ENCODE measurements at places on chromosomes 1 and 21.

DNA sequence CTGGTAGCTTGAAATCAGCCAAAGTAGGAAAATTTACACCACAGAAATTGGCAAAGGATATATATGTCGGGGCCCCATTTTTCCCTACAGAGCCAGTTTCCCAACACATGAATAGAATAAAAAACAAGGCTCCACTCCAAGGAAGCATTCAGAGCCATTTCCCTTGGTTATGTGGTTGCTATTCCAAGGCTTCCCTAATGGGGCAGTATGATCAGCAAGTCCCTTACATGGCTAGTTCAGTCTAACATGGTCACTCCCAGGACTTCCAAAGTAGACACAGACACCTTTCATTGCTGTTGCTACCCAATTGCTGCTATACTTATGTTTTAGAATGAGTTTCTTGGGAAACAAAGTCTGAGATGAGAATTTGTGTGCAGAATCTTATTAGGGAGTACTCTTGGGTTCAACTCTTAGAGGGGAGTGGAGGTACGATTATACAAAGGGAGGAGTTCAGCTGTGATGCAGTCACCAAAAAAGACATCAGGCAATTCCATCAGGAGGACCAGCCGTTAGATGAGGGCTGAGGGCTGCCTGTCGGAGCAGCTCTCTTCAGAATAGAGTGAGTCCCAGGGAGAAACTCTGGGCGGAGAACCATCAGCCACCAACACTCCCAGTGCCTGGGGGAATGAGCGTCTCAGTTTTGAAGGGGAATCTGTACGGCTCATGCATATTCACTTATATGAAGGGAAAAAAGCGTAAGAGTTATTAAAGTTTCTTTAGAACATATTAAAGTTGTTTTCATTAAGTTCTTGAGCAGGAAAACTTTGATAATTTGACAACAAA lies 92.9 kb downstream of the C21orf91 start:
- no peak overlapping the region for H3K27ac ChIP-seq
- H3K4me3 ChIP-seq, result no peak overlapping the region
- DNase-seq, result no peak
- no peaks in the 10 kb centered on the region for H3K4me1 ChIP-seq

DNA sequence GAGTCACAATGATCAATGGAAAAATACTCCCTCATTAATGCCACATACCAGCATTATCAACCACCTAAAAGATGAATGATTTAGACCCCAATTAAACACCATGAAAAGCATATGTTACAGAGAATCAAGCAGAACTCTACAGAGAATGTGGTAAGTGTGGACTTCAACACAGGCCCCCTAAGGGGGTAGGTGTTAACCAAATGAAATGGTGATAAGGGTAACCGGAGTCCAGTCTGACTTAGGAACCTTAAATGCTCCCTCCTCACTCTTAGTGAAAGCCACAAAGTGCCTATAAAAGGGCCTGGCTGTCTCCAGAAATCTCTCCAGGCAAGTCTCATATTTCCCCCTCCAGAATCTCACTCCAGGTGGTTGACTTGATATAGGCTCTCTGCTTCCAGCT lies 149.2 kb upstream of the FOXD3 start:
- H3K27ac ChIP-seq, result no peak overlapping the region
- H3K36me3 ChIP-seq, result no peaks in the 10 kb centered on the region
- H3K4me1 ChIP-seq, result no peaks in the 10 kb centered on the region
- H3K27me3 ChIP-seq, result no peaks in the 10 kb centered on the region

GRCh38 chr1:1206966-1207531 lies 657 bp upstream of the TNFRSF18 start:
- no peaks in the 10 kb centered on the region for H3K27me3 ChIP-seq
- DNase-seq, result peak; percentile 7
- peak overlapping the region; percentile 61 for H3K4me3 ChIP-seq
- peaks cover 1% of the 10 kb centered on the region for H3K36me3 ChIP-seq

DNA sequence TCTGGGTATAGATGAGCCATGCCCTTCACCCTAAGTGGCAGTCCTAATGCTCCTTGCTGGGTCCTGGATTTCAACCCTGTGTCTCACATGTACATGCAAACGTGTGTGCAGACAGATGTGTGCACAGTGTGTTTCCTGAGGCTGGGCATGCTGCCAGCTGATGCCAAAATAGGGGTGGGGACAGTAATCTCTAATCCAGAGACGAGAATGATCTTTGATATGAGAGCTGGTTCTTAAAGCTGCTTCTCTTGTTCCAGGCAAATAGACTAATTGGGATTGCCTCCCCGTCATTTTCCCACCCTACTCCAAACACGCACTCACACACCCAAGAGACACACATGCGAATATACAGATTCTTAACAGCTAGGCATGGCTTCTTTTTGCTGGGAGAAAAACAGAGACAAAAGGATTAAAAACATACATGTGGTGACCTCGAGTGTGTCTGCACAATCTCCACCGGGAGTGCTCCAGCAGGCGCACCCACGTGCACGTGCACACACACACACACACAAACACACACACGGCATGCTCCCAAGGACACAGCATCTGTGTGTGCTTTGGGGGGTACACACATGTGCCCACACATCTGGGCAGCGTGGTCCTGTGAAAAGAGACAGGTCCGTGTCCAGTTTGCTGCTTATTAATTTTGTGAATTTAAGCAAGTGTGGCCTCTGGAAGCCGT lies 102.1 kb upstream of the ZBTB40 start:
- peaks cover 3% of the 10 kb centered on the region for H3K4me1 ChIP-seq
- H3K36me3 ChIP-seq, result no peaks in the 10 kb centered on the region
- DNase-seq, result no peak
- H3K27ac ChIP-seq, result no peak overlapping the region

DNA sequence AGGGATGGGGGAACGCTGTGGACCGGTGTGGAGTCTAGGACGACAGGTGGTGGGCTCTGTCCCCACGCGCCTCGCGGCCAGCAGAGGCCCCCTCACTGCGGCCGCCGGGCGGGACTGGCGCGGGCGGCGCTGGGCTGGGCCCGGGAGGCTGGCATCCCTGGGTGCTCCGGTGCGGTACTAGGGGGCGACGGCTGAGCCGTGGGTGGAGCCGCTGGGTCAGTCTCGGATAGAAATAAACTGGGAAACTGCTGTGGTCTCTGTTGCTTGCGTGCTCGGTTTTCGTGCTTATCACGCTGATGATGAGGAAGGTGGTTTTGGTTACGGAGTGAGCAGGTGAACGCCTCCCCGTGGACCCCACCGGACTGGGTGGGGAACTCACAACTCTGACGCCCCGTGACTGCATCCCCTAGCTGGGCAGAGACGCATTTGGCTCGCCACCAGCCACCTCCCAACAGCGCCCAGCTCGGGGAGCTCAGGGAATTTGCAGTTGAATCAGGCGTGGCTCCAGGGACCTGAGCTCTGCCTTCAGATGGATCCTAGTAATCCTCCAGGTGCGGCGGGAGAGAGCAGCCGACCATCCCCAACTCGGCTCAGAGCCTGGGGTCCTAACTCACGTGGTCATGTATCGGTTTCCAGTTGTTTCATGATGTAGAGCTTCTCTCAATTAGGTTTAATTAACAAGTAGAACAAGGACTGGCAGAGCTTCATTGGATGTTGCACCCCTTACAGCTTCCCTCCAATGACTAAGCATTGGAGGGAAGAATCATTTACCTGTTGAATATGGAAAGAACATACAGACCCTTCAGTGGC lies 32.1 kb downstream of the HSD17B7 start:
- H3K4me3 ChIP-seq, result peak overlapping the region; percentile 26
- no peak overlapping the region for H3K27ac ChIP-seq
- DNase-seq, result peak; percentile 2
- H3K27me3 ChIP-seq, result peaks cover 27% of the 10 kb centered on the region
- no peaks in the 10 kb centered on the region for H3K36me3 ChIP-seq
- H3K4me1 ChIP-seq, result peaks cover 9% of the 10 kb centered on the region

- DNase-seq, result no peak
- H3K36me3 ChIP-seq, result no peaks in the 10 kb centered on the region
- peaks cover 8% of the 10 kb centered on the region for H3K27me3 ChIP-seq
- no peaks in the 10 kb centered on the region for H3K4me1 ChIP-seq
- no peak overlapping the region for H3K4me3 ChIP-seq
Measured at GRCh38 chr1:7172804-7173203, 387.6 kb downstream of the CAMTA1 start.

GRCh38 chr1:233022246-233022645 lies 71.8 kb downstream of the NTPCR start:
- peaks cover 5% of the 10 kb centered on the region for H3K4me1 ChIP-seq
- no peak overlapping the region for H3K4me3 ChIP-seq

DNA sequence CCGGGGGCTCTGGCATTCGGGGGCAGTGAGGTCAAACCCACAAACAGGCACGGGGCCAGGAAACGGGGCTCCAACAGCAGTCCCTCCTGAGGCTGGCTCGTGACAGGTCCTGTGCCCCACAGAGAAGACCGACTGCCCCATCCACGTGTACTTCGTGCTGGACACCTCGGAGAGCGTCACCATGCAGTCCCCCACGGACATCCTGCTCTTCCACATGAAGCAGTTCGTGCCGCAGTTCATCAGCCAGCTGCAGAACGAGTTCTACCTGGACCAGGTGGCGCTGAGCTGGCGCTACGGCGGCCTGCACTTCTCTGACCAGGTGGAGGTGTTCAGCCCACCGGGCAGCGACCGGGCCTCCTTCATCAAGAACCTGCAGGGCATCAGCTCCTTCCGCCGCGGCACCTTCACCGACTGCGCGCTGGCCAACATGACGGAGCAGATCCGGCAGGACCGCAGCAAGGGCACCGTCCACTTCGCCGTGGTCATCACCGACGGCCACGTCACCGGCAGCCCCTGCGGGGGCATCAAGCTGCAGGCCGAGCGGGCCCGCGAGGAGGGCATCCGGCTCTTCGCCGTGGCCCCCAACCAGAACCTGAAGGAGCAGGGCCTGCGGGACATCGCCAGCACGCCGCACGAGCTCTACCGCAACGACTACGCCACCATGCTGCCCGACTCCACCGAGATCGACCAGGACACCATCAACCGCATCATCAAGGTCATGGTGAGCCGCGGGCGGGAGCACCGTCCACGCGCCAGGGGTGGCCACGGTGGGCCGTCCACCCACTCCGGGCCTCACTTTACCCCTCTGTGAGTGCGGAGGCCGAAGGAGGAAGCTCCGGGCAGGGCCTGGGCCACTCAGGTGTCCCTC lies 14.2 kb downstream of the COL6A2 start:
- H3K27ac ChIP-seq, result no peak overlapping the region
- no peak for DNase-seq
- H3K4me1 ChIP-seq, result no peaks in the 10 kb centered on the region

- no peak for DNase-seq
- no peaks in the 10 kb centered on the region for H3K27me3 ChIP-seq
- H3K27ac ChIP-seq, result no peak overlapping the region
- H3K4me1 ChIP-seq, result peaks cover 3% of the 10 kb centered on the region
- H3K4me3 ChIP-seq, result no peak overlapping the region
- no peaks in the 10 kb centered on the region for H3K36me3 ChIP-seq
Measured at GRCh38 chr1:243471026-243471685, 215.3 kb downstream of the SDCCAG8 start.

- DNase-seq, result no peak
- H3K36me3 ChIP-seq, result no peaks in the 10 kb centered on the region
- peak overlapping the region; percentile 71 for H3K4me3 ChIP-seq
- peaks cover 11% of the 10 kb centered on the region for H3K4me1 ChIP-seq
Measured at GRCh38 chr21:39444421-39445180, 977 bp downstream of the LCA5L start.

DNA sequence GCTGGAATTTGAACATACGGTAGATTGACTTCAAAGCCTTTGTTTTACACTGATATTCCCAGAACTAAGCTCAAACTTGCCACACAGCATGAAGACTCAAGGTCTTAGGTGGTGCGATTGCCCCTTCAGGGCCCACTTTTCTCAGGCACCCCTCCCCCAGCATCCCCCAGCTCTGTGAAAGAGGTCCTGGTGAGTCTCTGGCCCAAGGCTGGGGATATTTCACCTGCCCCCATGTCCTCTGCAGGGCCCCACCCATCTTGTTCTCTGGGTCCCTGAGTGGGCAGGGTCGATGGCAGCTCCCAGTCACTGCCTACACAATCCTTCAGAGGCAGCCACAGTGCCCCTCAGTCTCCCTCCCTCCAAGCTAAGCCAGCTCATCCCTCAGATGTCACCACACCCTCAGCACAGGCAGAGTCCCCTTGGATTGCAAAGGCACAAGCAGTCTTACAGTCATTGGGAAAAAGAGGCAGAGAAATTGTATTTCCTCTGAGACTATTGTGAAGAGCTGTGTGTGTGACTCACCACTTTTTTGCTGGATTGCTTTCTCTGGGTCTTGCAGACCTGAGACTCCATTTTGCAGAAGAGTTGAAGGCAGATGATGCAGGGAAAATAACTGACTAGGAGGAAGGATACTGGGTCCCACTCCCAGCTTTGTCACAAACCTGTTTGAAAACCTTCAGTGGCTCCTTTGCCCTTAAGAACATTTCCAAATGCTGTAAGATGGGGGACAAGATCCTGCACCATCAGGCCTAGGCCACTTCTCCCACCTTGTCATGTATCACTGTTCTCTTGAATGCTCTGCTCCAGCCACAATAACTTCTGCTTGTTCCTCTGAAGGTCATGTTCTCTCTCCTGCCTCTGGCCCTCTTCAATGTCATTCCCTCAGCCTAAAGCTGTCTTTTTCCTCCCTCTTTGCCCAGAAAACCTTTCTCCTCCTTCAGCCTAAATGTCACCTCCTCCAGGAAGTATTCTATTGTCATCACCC lies 119.1 kb upstream of the GRIK3 start:
- H3K4me3 ChIP-seq, result no peak overlapping the region
- peaks cover 2% of the 10 kb centered on the region for H3K27me3 ChIP-seq
- no peak for DNase-seq
- no peaks in the 10 kb centered on the region for H3K4me1 ChIP-seq

DNA sequence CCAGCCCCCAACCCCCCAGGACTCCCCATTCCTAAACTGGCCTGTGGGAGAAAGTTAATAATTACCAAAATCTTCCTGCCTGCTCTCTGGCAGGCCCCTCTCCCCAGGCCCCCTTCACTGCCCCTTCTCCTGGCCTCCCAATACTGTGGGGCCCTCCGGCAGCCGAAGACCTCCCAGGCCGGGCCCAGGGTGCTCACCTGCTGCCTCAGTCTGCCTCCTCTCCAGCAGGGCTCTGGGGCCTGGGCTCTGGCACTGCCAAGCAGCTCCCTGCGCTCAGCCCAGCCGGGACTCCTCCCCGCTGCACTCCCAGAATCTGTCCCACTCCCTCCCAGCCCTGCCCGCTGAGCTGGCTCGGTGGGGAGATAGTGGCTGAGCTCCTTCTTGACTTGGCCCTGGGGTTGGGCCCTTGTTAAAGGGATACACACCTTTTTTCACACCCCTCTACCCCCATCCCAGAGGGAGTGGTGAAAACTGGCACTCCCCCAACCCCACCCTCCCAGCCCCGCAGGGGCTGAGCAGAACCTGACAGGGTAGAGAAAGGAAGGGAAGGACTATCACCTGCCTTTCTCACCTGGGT lies at the start of gene S100A16:
S100A16 (minus strand) TSS at position 383 of the 577 bp plus-strand sequence. CDS start 4,986 bp downstream, outside the sequence.
- no peak for DNase-seq
- H3K27ac ChIP-seq, result no peak within 1 kb of the TSS
- no peaks in the 10 kb centered on the region for H3K27me3 ChIP-seq
- H3K36me3 ChIP-seq, result no peaks in the 10 kb centered on the region
- peaks cover 6% of the 10 kb centered on the region for H3K4me1 ChIP-seq

GRCh38 chr1:155650231-155650757 lies 38.3 kb downstream of the YY1AP1 start:
- no peak overlapping the region for H3K27ac ChIP-seq
- no peaks in the 10 kb centered on the region for H3K36me3 ChIP-seq
- no peak for DNase-seq
- no peaks in the 10 kb centered on the region for H3K4me1 ChIP-seq
- H3K4me3 ChIP-seq, result no peak overlapping the region
